ENCODE measurements at places on chromosomes 13 and 19.

DNA sequence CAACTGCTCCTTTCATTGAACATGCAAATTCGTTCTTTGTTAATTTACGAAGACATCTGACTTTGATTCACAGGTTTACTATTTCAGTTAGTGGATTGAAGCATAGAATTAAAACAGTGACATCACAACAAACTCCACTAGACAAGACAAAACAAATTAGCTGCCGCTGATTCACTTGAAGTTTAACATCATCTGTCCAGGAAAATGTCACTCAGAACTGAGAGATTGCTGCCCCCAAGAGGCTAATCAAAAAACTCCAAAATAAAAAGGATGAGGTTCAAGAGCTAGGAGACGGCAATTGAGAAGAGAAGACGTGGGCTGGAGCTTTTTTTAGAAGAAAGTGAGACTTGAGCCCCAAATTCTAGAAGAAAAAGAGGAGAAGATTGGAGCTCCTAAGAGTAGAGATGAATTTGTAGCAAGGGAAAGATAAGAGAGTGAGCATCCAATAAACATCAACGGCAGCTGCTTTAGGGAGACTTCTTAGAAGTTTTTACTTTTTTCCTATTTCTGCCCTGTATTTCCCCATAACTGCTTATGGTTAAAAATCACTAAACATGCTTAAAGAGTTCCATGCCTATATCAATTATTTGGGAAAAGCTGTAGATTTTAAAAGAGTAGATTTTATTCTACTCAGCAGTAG is 40.8 kb upstream of the TPP2 start:
- DNase-seq, result no peak

- DNase-seq, result no peak
These were observed 15.4 kb upstream of the NOP53 start for GRCh38 chr19:47729799-47730520.

DNA sequence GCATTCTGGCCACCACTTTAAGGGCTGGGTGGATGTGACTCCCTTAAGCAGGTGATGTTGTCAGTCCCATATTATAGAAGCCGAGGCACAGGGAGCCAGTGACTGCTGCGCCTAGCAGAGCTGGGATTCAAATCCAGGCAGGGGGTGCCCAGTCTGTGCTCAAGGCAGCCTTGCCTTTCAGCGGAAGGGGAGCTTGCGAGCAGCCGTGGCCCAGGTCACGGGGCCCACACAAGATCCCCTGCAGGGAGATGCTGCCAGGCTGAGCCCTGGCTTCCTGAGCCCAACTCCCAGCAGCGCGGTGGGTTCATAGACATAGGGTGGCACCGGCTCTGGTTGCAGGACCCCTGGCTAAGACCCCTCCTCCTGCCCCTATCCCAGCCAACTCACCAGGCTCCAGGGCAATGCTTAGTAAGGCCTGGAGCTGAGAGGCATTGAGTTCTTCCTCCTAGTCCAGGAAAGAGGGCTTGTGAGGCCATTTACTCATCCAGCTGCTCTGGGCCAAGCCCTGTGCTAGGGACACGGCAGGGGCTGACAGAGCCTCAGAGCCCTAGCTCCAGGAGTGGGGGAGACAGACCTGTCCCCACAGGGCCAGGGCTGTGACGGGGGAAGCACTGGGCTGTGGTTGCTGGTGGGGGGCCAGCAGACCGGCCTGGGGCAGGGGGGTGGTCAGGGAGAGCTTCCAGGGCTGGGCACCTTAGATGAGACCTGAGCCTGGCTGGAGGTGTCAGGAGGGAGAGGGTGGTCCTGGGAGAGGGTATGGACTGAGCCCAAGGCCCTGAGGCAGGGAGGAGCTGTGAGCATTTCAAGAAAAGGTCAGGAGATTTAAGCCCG is 9.6 kb downstream of the CAPN12 start:
- no peak for DNase-seq

DNA sequence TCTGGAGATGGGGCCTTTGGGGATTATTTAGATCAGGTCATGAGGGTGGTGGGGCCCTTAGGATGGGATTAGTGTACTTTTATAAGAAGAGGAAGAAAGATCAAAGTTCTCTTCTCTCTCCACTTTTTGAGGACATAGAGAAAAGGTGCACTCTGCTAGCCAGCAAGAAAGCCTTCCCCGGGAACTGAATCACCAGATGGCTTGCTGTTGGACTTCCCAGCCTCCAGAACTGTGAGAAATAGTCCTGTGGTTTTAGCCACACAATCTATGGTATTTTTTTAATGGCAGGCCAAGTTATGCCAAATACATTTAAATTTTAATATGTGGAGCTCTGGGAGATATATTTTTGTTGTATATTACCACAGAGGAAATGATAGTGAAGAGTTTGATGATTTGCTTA is 385.8 kb downstream of the KLF12 start:
- no peak for DNase-seq

DNA sequence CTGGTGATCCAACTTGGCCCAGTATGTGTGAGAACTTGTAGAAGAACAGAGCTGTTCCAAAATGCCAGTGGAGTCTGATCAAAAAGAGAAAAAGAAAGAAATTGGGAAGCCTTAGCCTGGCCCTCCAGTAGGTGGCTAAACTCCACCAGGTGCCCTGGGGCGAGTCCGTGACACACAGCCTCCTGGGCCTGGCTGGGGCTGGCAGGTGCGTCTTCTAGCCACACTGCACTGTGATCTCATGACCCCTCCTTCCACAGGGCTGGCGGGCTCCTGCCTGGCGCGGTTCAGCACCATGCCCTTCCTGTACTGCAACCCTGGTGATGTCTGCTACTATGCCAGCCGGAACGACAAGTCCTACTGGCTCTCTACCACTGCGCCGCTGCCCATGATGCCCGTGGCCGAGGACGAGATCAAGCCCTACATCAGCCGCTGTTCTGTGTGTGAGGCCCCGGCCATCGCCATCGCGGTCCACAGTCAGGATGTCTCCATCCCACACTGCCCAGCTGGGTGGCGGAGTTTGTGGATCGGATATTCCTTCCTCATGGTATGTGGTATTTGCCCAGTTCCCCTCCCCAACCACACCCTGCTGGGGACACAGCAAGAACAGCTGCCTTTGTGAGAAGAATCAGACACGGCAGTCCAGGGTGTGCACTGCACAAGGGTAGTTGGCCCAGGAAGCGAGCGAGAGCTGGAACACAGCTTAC is 53.7 kb downstream of the RAB20 start:
- DNase-seq, result no peak

- DNase-seq, result no peak
These were observed 11.5 kb downstream of the CIB3 start for GRCh38 chr19:16161840-16162239.
